ENCODE measurements at places on chromosomes 5 and 9.
A peak's percentile ranks its signal among the peaks of the same experiment; 100 is the strongest.

- no peak for DNase-seq
Observed at GRCh38 chr5:1228120-1228519, 2.9 kb downstream of the SLC6A18 start.

GRCh38 chr9:63816751-63817621, 1468.0 kb downstream of the FOXD4L5 start:
- peak; percentile 63 for DNase-seq

- DNase-seq = no peak
Observed at GRCh38 chr5:126004636-126005035, 418.6 kb upstream of the GRAMD2B start.

DNA sequence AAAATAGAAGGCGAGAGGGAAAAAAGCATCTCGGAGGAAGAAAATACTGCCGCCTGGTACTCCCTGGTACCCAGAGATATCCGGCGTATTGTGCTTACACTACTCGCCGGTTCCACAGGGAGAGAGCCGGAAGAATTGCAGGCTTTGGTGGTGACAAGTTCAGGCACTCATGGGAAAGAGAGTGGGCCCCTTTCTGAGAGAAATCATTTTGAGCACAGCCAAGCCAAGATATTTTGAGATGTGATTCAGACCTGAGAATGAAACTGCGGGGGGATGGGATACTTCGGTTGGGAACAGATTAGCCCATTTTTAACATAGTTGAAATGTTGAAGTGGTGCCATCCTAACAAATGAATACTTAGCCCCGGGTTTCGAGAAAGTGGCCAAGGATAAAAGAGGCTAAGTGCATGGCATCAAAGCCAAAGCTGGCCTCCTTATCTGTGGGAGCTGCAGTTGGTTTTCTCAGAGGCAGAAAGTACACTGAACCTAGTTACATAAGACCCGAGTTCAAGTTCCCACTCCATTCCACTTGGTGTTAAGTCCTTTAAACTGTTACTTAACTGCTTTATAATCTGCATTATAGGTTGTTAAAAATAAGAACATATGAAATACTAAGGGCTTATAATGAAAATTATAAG, 62.7 kb downstream of the SLC1A3 start:
- DNase-seq = no peak

- DNase-seq = no peak
Observed at GRCh38 chr5:158755986-158756385, 343.7 kb downstream of the EBF1 start.

GRCh38 chr5:57499262-57500050, 16.8 kb upstream of the ACTBL2 start:
- DNase-seq = no peak

DNA sequence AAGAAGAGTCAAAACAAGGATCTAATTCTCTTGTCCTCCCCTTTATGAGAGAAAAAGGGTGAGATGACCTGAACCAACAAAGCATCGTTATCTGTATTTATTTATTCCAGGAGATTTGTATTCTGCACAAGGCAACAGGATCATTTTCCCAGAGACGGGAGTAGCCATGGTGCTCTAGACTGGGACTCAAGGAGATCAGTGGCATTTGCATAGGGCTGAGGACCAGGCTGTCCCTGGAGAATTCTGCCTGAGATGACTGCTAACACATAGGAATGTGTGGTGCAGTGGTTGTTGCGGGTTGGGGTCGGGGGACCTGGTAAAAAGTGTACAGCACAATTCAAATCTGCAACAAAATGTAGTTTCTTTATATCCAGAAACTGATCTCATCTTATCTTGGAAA, 22.3 kb upstream of the ZNF474 start:
- DNase-seq = no peak

Measured in CD8-positive, alpha-beta T cell (primary cell).